HS-5 (cell line): ENCODE measurements at places on chromosomes 3 and 15.

DNA sequence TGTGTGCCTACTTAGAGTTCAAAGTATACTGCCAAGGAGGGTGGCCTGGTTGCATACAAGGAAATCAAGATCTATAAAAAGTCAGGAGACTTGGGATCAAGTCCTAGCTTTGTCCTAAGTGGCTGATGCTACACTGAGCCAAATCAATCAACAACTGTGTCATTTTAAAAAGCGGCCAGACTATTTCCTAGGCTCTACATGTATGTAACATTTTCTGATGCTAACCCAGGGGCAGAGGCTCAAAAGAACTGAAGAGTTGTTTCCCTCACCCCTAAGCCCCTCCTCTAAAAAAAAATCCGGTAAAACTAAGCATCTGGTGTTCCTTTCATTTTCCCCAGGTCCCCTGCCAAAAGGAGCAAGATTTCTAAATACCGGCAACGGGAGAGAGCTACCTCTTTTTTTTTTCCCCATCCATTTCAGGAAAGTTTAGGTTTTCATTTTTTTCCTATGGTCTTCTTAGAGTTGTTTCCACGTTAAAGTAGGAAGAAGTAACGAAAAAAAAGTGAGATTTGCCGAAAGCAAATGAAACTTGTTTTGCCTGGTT lies 18.8 kb upstream of the CHD2 start:
- no peak for DNase-seq

DNA sequence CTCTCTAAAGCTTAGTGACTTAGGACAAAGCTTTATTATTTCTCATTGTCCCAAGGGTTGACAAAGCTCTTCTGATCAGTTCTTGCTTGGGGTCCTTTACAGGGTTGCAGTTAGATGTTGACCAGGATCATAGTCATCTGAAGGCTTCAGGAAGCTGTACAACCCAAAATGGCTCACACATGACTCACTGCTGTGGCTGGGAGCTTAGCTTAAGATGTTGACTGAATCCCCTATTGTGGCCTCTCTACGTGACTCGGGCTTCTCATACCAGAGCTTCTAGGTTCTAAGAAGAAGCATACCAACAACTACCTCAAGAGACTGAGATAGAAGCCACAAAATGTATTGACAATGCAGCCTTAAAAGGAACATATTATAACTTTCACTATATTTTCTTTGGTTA lies 569.6 kb upstream of the ROBO2 start:
- DNase-seq, result peak; percentile 80

DNA sequence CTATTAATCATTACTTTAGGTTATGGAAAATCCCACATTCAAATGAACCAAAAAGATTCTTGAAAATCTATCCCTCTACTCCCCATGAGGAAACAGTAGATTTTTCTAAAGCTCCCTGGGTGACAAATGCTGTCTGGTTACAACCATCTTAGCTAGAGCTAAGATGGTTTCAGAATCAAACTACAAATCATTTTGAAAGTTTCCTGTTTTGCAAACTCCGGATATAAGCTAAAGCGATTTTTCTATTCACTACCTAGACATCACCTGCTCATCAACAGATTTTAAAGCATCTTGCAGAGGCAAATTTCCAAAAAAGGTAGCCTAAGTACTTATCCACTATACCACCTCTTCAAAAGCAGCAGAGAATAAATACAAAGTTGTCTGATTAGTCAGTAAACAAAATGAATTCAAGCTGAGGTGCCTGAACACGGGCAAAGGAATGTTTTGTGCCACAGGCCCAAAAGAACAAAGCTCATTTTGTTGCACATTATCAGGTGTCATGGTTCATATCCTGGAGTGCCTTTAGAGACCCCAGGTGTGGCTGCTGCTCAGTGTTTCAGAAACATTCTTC lies 204.9 kb downstream of the TNIK start:
- DNase-seq, result no peak

- DNase-seq, result no peak
Observed at GRCh38 chr3:136535906-136536305, 216.3 kb downstream of the STAG1 start.

- no peak for DNase-seq
Observed at GRCh38 chr3:9765865-9766264, 3.9 kb downstream of the CAMK1 start.
